ENCODE measurements at places on chromosomes 13 and 19. TPM values are rescaled to one million over a fixed set of nuclear protein-coding genes. Genes with fewer than 3 reads are reported as not detected.

The INSR gene
- total RNA-seq = 20.9 TPM

The CNN1 gene
- 1.0 TPM for total RNA-seq

The ZNF737 gene
- total RNA-seq = 11.1 TPM

The CGB5 gene
- total RNA-seq = not detected

The BRME1 gene
- total RNA-seq = 0.65 TPM

The TNFSF9 gene
- total RNA-seq = 5.4 TPM
